ENCODE measurements at places on chromosomes 2 and 18.
A peak's percentile ranks its signal among the peaks of the same experiment; 100 is the strongest.

- DNase-seq: peak; percentile 86
These were observed at the start of gene GLI2 for GRCh38 chr2:120735746-120736170. GLI2 (plus strand) TSS chr2:120735868; CDS start chr2:120797321, 61,453 bp downstream.

DNA sequence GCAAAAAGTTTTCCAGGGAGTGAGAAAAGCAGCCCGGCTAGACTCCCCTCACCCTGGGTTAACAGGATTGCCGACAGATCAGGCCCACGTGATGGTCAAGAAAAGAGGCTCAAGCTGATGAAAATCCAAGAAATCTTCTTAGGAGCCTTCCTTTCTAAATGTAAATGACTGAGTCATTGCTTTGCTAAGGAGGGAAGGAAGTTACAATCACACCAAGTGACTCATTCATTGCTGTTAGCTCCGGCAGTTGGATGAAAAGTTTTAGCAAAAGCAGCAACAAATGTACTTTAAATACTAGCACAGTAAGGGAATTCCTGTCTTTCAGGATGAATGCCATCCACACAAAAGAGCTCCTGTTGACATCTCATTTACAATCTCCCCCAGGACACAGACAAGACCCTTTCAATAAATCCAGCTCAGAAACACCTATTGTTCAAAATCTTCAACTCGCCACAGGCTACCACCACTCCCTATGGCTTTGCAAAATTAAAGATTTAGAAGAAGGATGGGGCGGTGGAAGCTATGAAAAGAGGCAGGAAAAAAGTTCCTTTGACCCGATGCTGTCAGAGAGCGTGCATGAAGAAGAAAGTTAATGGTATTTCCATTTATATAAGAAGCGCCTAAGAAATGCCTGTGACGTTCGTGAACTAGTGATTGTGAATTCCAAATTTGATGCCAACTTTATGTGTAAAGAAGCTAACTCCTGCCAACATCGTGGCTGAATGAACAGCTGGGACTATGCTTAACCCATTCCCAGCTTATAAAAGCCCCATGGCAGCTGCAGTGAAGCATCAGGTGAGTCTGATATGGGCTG, 153.7 kb downstream of the TGIF1 start:
- no peak for DNase-seq

DNA sequence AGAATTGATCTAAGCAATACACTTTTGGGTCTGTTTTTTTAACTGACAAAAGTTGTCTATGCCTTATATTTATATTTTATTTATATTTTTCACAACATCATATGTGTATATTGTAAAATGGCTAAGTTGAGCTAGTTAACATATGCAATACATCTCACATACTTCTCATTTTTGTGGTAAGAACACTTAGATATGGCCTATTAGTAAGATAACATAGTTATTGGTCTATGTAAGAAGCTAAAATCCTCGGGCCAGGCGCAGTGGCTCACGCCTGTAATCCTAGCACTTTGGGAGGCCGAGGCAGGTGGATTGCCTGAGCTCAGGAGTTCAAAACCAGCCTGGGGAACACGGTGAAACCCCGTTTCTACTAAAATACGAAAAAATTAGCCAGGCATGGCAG, 275.6 kb upstream of the ID2 start:
- no peak for DNase-seq

GRCh38 chr18:9380621-9381395, 46.2 kb downstream of the TWSG1 start:
- no peak for DNase-seq

GRCh38 chr2:199830531-199830930, 20.5 kb downstream of the FTCDNL1 start:
- DNase-seq: no peak

DNA sequence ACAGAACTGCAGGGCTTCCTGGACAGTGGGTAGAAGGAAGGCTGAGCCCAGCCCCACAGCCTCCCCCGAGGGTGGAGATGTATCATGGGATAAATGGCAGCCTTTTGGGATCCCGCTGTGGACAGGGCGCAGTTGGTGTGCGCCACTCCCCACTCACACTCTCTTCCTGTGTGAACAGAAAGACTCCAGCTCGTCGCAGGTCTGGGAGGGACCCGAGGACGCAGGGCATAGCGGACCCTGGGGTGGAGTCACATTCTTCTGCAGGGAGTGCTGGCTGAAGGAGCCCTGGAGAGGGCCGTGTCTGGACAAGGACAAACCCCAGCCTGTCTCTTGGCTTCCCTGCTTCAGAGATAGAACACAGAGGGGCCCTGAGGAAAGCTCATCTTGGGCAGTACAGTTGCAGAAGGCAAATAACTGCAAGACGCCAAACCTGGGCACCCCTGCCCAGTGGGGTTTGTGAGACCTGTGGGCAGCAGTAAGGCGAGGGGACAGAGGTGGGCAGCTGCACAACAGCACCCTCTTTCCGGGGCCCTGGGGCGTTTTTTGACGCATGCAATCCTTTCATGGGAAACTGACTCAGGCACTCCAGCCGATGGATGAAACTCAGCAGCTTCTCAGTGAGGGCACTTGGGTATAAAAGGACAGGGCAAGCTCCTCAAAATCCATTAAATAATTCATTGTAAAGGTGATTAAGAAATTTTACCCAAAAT, 101.9 kb downstream of the USP40 start:
- DNase-seq: no peak

GRCh38 chr2:149312039-149312438, 18.3 kb upstream of the LYPD6 start:
- DNase-seq: no peak

- DNase-seq: no peak
These were observed 38.0 kb downstream of the STEAP3 start for GRCh38 chr2:119261493-119262225.

- peak; percentile 75 for DNase-seq
These were observed 35.2 kb downstream of the MTERF4 start for GRCh38 chr2:241066893-241067341.

GRCh38 chr2:48145845-48146452, 239.7 kb upstream of the FBXO11 start:
- DNase-seq: no peak

DNA sequence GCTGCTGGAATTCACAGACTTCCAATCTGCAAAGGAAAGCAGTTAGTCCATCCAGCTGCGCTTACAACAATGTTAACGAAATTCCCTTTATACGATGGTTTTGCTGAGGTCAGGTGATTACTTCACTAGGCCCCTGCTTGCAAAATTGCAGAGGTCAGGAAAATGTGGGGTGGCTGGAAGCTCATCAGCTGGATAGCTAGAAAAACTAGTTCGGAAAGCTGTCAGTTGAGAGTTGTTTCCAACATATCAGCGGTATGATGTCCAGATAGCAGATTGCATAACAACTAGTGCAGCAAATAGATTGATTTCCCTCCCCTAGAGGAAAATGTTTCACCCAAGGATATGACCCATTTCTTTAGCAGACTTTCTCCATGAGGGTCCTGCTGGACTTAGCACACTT, 2021.1 kb upstream of the CELF4 start:
- DNase-seq: no peak

- DNase-seq: no peak
These were observed 347.1 kb downstream of the TXNL1 start for GRCh38 chr18:56291294-56291693.

GRCh38 chr18:31901063-31901462, 41.9 kb downstream of the TRAPPC8 start:
- DNase-seq: no peak

DNA sequence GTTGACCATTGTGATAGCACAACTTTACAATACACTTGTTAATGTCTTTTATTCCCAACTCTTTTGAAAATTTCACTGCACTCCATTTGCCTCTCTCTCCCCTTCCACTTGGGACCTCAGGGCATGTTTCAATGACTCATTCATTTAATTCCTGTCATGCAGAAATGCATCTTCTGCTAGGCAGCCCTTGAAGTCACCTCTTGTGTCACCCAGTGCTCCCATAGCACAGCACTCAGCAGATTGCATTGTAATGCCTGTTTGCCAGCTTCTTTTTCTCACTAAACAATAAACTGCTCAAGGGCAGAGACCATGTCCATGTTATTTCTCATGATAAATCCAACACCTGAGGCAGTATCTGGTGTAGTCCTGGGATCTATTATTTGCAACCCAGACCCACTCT, 85.9 kb upstream of the ACSL3 start:
- DNase-seq: no peak

GRCh38 chr18:7164323-7165004, 46.9 kb upstream of the LAMA1 start:
- DNase-seq: no peak

DNA sequence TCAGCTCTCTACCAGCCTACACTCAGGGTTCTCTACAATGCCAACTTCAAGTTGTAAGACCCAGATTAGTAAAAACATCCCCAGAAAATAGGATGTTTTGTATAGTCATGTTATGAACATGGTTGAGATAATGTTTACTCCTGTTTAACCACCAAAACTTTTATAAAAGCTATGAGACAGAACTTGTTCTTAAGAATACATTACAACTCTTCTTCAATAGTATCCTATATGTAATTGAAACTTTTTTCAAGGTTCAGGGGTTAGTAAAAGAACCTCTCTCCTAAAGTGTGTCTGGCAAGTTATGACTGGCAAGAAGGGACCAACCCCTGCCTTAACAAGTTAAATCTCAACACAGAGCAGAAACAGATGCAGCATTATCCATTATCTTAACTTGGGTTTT, 118.8 kb upstream of the STK17B start:
- DNase-seq: no peak

- no peak for DNase-seq
These were observed 961.4 kb downstream of the DSC3 start for GRCh38 chr18:30081122-30081521.

DNA sequence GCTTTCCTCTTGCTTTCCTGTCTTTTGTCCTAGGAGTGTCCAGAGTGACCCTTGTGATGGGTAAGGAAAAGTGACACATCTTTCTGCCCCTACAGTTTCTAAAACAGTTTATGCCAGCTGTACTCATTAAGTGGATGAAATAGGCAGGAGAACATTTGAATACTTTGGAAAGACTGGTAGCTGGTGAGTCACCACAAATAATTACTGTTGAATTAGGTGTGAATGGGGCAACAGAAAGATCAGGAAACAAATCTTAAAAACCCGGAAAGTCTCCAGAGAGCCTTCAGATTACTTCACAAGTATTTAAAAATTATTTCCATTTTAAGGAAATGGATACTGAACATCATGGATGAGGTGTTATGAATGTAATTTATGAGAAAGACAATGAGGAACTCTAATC, 278.5 kb downstream of the CLIP4 start:
- DNase-seq: no peak

DNA sequence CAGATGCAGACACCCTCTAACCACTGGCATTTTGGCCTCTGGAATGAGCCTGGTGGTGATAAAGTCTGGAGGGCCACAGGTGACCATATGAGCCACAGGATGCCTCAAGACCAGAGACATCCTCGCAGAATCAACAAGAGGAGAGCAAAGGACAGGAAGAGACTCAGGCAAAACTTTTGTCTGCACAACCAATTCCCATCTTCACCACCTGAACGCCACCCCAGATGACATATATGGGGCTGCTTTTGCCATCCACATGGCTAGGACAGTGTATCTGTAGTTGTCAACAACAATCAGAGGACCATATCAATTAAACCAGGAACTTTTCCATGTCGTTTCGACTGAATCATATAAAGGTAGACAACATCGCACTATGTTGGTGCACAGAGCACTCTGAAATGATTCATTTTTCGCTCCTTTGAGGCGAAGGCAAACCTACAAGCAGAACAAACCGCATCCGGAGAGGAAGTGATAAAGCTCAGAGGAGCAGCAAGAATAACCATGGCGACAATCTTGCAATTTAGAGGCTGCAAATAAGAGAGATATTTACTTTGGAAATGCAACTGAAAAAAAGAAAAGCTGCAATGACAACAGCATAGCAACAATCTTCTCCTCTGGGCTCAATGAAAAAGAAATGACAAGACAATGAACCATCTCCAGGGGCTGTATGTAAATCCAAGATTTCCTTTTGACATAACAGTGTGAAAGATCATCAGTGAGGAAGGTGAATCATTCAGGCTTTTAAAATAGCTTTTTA, 204.5 kb downstream of the ARL4C start:
- no peak for DNase-seq

DNA sequence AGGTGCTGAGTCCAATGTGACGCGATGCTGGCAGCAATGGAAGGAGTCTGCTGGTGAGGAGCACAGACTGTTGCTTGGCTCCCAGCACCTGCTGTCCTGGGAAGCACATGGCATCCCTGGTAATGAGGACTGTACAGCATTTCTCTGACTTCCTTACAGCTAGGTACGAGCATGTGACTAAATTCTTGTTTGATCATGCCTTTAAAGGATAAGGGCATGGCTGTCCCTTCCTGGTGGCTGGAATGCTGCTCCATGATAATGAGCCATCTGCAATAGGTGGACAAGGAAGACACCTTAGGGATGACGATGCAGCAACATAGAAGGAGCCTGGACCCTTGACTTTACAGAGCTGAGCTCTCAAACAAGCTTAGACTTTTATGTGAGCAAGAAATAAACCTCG, 278.0 kb upstream of the SPRED2 start:
- no peak for DNase-seq

- DNase-seq: no peak
These were observed 75.8 kb downstream of the CALCRL start for GRCh38 chr2:187372213-187372612.

GRCh38 chr18:57561728-57562423, 24.6 kb downstream of the FECH start:
- DNase-seq: peak; percentile 47

Data from nephron progenitor cell (in vitro differentiated cells).